Pancreas (tissue), 10 donors: ENCODE measurements at places on chromosomes 16 and 17. TPM values are rescaled to one million over a fixed set of nuclear protein-coding genes. Genes with fewer than 3 reads are reported as not detected.

DNA sequence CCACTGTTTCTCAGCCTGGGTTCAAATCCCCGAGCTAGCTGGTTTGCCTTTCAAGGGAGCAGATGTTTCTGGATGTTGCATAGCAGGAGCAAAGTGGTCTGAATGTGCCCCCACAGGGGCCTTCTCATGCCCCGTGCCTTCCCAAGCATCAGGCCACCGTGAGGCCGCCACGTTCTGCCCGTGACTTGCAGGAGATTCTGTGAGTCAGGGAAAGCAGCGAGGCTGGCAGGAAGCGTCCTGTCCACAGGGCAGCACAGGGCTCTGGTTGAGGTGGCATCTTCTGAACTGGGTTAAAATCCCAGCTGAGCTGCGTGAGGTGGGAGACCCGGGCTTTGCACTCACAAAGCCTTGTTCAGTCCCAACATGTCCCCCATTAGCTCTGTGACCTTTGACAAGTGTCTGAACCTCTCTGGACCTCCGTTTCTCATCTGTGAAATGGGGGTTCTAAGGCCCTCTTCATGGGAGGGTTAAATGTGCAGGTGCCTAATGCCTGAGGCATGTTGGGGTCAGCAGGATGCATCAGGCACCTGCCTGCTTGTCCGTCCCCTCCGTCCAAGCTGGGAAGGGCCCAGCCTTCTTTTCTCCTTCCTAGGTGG is 94.8 kb upstream of the PLCG2 start:
- H3K4me3 ChIP-seq, result no peak overlapping the region
- H3K36me3 ChIP-seq, result peaks cover 3% of the 10 kb centered on the region
- H3K4me1 ChIP-seq, result no peaks in the 10 kb centered on the region
- no peak overlapping the region for H3K27ac ChIP-seq
- DNase-seq, result no peak

GRCh38 chr16:11738742-11739544 is 3.7 kb downstream of the TXNDC11 start:
- H3K27ac ChIP-seq, result no peak overlapping the region
- H3K4me1 ChIP-seq, result peaks cover 74% of the 10 kb centered on the region
- no peaks in the 10 kb centered on the region for H3K36me3 ChIP-seq
- H3K27me3 ChIP-seq, result no peaks in the 10 kb centered on the region
- DNase-seq, result no peak
- no peak overlapping the region for H3K4me3 ChIP-seq

- no peak for DNase-seq
- no peaks in the 10 kb centered on the region for H3K4me1 ChIP-seq
- no peaks in the 10 kb centered on the region for H3K36me3 ChIP-seq
- H3K27me3 ChIP-seq, result no peaks in the 10 kb centered on the region
- H3K4me3 ChIP-seq, result no peak overlapping the region
Observed at GRCh38 chr16:23917621-23918020, 81.8 kb downstream of the PRKCB start.

GRCh38 chr17:58840820-58841612 is 85.4 kb downstream of the PPM1E start:
- DNase-seq, result no peak
- H3K27ac ChIP-seq, result no peak overlapping the region
- no peaks in the 10 kb centered on the region for H3K27me3 ChIP-seq

- H3K36me3 ChIP-seq, result no peaks in the 10 kb centered on the region
- H3K27ac ChIP-seq, result no peak overlapping the region
- H3K4me3 ChIP-seq, result no peak overlapping the region
- no peaks in the 10 kb centered on the region for H3K27me3 ChIP-seq
- DNase-seq, result no peak
Observed at GRCh38 chr16:78177987-78178386, 78.5 kb downstream of the WWOX start.

- no peak for DNase-seq
- no peak overlapping the region for H3K27ac ChIP-seq
- no peaks in the 10 kb centered on the region for H3K4me1 ChIP-seq
- H3K27me3 ChIP-seq, result no peaks in the 10 kb centered on the region
- H3K36me3 ChIP-seq, result peaks cover 3% of the 10 kb centered on the region
- no peak overlapping the region for H3K4me3 ChIP-seq
Observed at GRCh38 chr17:9702914-9703780, 57.8 kb downstream of the USP43 start.

DNA sequence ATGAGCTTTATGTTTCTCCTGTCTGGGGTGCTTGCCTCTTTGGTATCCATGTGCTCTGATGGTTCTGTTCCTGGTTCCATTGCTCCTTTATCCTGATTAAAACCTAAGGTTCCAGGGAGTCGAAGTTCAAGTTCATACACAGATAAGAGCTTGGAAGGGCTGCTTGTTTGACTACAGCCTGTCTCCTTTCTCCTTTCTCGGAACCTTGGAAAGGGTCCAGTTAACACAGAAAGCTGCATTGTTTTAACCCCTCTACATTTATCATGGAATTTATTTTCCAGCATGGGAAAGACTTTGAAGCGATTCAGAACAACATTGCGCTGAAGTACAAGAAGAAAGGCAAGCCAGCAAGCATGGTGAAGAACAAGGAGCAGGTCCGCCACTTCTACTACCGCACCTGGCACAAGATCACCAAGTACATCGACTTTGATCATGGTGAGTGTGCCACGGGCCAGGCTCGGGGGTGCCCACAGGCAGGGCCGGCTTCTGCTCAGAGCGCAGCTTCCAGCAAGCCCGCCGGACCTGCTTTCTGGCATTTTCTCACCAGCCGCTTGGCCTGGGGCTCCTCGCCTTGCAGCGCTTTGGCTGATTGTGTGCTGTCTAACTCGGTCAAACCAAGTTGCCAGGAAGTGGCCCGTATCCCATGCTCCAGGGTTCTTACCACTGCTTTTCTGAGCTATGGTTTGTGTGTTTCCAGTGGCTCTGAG is 19.9 kb downstream of the CRAMP1 start:
- no peaks in the 10 kb centered on the region for H3K27me3 ChIP-seq
- peaks cover 4% of the 10 kb centered on the region for H3K36me3 ChIP-seq
- DNase-seq, result no peak
- H3K4me1 ChIP-seq, result peaks cover 3% of the 10 kb centered on the region
- no peak overlapping the region for H3K27ac ChIP-seq

- H3K36me3 ChIP-seq, result no peaks in the 10 kb centered on the region
- no peaks in the 10 kb centered on the region for H3K27me3 ChIP-seq
- DNase-seq, result no peak
Observed at GRCh38 chr17:77461277-77462057, 320.7 kb downstream of the SEC14L1 start.

GRCh38 chr16:11205754-11206581 is 50.0 kb downstream of the SOCS1 start:
- H3K4me1 ChIP-seq, result no peaks in the 10 kb centered on the region
- no peaks in the 10 kb centered on the region for H3K36me3 ChIP-seq
- no peak for DNase-seq
- H3K27me3 ChIP-seq, result no peaks in the 10 kb centered on the region
- no peak overlapping the region for H3K27ac ChIP-seq

The CDH13 gene
- total RNA-seq, result 0.16 TPM

GRCh38 chr17:74865504-74866197 is 6.0 kb upstream of the GRIN2C start:
- no peaks in the 10 kb centered on the region for H3K36me3 ChIP-seq
- H3K27ac ChIP-seq, result no peak overlapping the region
- no peak for DNase-seq
- no peaks in the 10 kb centered on the region for H3K27me3 ChIP-seq

The GCGR gene
- not detected for total RNA-seq

GRCh38 chr16:11715246-11715947 is 27.3 kb downstream of the TXNDC11 start:
- DNase-seq, result no peak
- H3K4me1 ChIP-seq, result peaks cover 37% of the 10 kb centered on the region
- no peaks in the 10 kb centered on the region for H3K27me3 ChIP-seq

GRCh38 chr16:67537270-67537635 is 8.6 kb downstream of the RIPOR1 start:
- DNase-seq, result peak; percentile 81
- peak overlapping the region; percentile 22 for H3K27ac ChIP-seq
- peak overlapping the region; percentile 58 for H3K4me3 ChIP-seq
- no peaks in the 10 kb centered on the region for H3K36me3 ChIP-seq
- H3K4me1 ChIP-seq, result peaks cover 9% of the 10 kb centered on the region

- H3K36me3 ChIP-seq, result peaks cover 13% of the 10 kb centered on the region
- H3K27me3 ChIP-seq, result no peaks in the 10 kb centered on the region
- H3K4me3 ChIP-seq, result peak overlapping the region; percentile 93
- peak; percentile 85 for DNase-seq
- H3K4me1 ChIP-seq, result peaks cover 29% of the 10 kb centered on the region
- H3K27ac ChIP-seq, result peak overlapping the region; percentile 80
Observed at GRCh38 chr16:680967-681745, 946 bp downstream of the STUB1 start.

The GPR139 gene
- total RNA-seq, result not detected

- H3K4me3 ChIP-seq, result no peak overlapping the region
- H3K27me3 ChIP-seq, result no peaks in the 10 kb centered on the region
- peaks cover 4% of the 10 kb centered on the region for H3K4me1 ChIP-seq
- no peaks in the 10 kb centered on the region for H3K36me3 ChIP-seq
- no peak for DNase-seq
- no peak overlapping the region for H3K27ac ChIP-seq
Observed at GRCh38 chr16:58500430-58501241, 693 bp downstream of the NDRG4 start.

- no peak overlapping the region for H3K27ac ChIP-seq
- no peaks in the 10 kb centered on the region for H3K27me3 ChIP-seq
- H3K4me3 ChIP-seq, result no peak overlapping the region
- no peak for DNase-seq
- no peaks in the 10 kb centered on the region for H3K36me3 ChIP-seq
- H3K4me1 ChIP-seq, result no peaks in the 10 kb centered on the region
Observed at GRCh38 chr16:66717112-66717675, 20.7 kb upstream of the CMTM4 start.

GRCh38 chr16:31476303-31477219 is 4.6 kb downstream of the TGFB1I1 start:
- no peaks in the 10 kb centered on the region for H3K27me3 ChIP-seq
- DNase-seq, result peak; percentile 89
- H3K4me1 ChIP-seq, result peaks cover 3% of the 10 kb centered on the region
- peak overlapping the region; percentile 90 for H3K27ac ChIP-seq
- H3K4me3 ChIP-seq, result peak overlapping the region; percentile 45

The DNAI2 gene
- not detected for total RNA-seq

The KRTAP9-8 gene
- total RNA-seq, result not detected

- no peak for DNase-seq
- no peak overlapping the region for H3K27ac ChIP-seq
- no peak overlapping the region for H3K4me3 ChIP-seq
- no peaks in the 10 kb centered on the region for H3K27me3 ChIP-seq
- H3K4me1 ChIP-seq, result peaks cover 3% of the 10 kb centered on the region
Observed at GRCh38 chr17:55426851-55427586, 5.4 kb upstream of the MMD start.

GRCh38 chr17:28662527-28662829 is 473 bp downstream of the SUPT6H start:
- DNase-seq, result no peak
- no peaks in the 10 kb centered on the region for H3K36me3 ChIP-seq
- H3K4me3 ChIP-seq, result peak overlapping the region; percentile 68
- H3K27ac ChIP-seq, result peak overlapping the region; percentile 93
- peaks cover 24% of the 10 kb centered on the region for H3K4me1 ChIP-seq

GRCh38 chr17:54771409-54771915 is 129.2 kb upstream of the TOM1L1 start:
- no peaks in the 10 kb centered on the region for H3K27me3 ChIP-seq
- no peak overlapping the region for H3K4me3 ChIP-seq
- no peaks in the 10 kb centered on the region for H3K4me1 ChIP-seq

GRCh38 chr16:160691-161190 is 5.0 kb upstream of the HBM start:
- no peak for DNase-seq
- H3K27ac ChIP-seq, result no peak overlapping the region
- peaks cover 6% of the 10 kb centered on the region for H3K27me3 ChIP-seq
- no peaks in the 10 kb centered on the region for H3K36me3 ChIP-seq

The TNFRSF17 gene
- not detected for total RNA-seq

- H3K27ac ChIP-seq, result no peak overlapping the region
- no peaks in the 10 kb centered on the region for H3K36me3 ChIP-seq
- DNase-seq, result no peak
- H3K4me3 ChIP-seq, result no peak overlapping the region
- no peaks in the 10 kb centered on the region for H3K4me1 ChIP-seq
Observed at GRCh38 chr17:20187049-20187448, 177.9 kb downstream of the SPECC1 start.

- H3K4me1 ChIP-seq, result peaks cover 25% of the 10 kb centered on the region
- peak overlapping the region; percentile 78 for H3K4me3 ChIP-seq
- no peaks in the 10 kb centered on the region for H3K36me3 ChIP-seq
- DNase-seq, result no peak
Observed at GRCh38 chr17:48907713-48908046, 527 bp upstream of the UBE2Z start.

GRCh38 chr17:64130559-64131001 is 636 bp upstream of the ERN1 start:
- peaks cover 4% of the 10 kb centered on the region for H3K4me1 ChIP-seq
- DNase-seq, result no peak
- peak overlapping the region; percentile 84 for H3K4me3 ChIP-seq
- peak overlapping the region; percentile 79 for H3K27ac ChIP-seq
- no peaks in the 10 kb centered on the region for H3K36me3 ChIP-seq
- H3K27me3 ChIP-seq, result no peaks in the 10 kb centered on the region

DNA sequence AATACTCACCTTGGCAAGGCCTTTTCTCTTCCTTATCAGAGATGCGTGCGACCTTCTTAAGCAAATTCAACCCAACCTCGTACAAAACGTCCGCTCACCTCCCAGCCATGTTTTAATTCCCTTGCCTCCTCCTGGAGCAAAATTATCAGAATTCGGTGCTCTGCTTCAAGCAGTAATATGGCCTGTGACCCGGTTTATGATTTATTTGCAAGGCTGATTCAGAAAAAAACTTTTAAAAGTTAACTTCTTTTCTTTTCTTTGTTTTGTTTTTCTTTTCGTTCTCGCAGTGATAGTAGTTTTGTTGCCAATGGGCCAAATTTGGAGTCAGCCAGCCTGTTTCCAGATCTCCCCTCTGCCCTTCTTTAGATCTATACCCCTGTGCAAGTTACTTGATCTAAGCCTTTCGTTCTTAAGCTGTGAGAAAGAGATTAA is at the start of gene PHLPP2:
Gene PHLPP2 (minus strand): TSS at position 382 of the 432 bp plus-strand sequence. CDS start 9,906 bp downstream, outside the sequence.
- H3K4me1 ChIP-seq, result peaks cover 9% of the 10 kb centered on the region
- no peaks in the 10 kb centered on the region for H3K36me3 ChIP-seq
- no peaks in the 10 kb centered on the region for H3K27me3 ChIP-seq
- DNase-seq, result no peak

DNA sequence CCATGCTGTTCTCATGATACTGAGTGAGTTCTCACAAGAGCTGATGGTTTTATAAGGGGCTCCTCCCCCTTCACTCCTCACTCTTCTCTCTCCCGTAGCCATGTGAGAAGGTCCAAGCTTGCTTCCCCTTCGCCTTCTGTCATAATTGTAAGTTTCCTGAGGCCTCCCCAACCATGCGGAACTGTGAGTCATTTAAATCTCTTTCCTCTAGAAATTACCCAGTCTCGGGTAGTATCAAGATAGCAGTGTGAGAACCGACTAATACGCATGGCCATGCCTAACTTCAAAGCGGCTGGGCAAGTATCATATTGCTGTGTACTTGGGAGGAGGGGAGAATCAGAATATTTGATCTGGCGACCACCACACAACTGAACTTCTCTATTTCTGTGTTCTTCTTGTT is 88.3 kb downstream of the PRKCB start:
- H3K27ac ChIP-seq, result no peak overlapping the region
- no peak overlapping the region for H3K4me3 ChIP-seq
- H3K27me3 ChIP-seq, result no peaks in the 10 kb centered on the region
- no peaks in the 10 kb centered on the region for H3K36me3 ChIP-seq
- no peak for DNase-seq
